ENCODE measurements at places on chromosomes 5 and 9.

DNA sequence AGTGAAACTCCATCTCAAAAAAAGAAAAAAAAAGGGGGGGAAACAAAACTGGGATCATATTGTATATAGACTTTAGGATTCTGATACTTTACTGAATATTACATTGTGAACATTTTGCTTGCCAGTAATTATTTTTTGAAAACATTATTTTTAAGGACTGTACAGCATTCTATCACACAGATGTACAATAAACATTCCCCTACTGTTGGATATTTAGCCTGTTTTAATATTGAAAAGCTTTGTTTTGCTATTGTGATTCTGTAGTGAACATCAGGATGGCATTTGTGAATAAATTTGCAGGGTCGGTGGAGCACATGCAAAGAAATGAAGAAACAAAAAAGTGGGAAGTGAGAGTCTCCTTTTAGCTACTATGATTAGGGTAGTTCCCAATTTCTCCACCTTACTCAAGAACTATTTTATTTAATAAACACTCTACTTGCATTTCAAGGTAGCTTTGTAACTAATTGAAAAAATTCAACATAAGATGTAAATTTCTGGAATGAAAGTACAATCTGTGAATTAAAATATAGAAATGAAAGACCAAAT is 18.7 kb downstream of the RASGRF2 start:
- DNase-seq, result no peak

- no peak for DNase-seq
Measured at GRCh38 chr5:155353231-155353630, 339.7 kb downstream of the KIF4B start.

GRCh38 chr5:173829826-173830225 is 58.3 kb upstream of the CPEB4 start:
- DNase-seq, result no peak

GRCh38 chr5:34469971-34470370 is 186.2 kb upstream of the RAI14 start:
- DNase-seq, result no peak

DNA sequence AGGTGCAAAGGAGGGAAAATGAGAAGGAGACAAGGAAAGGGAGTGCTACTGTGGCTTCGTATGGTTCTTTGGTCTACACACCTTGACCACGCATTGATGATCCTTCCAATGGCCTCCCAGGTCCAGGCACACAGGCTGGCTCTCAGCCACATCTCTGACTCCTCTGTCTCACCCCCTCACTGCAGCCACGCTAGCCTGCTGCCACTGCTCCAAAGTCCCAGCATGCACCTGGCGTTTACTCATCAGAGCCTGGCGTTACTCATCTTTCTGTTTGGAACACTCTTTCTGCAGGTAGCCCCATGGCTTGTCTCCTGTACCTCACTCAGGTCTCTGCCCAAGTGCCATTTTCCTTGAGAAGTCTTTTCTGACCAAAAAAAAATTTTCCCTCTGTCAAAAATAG is 195.5 kb downstream of the SNCAIP start:
- DNase-seq, result no peak
